ENCODE measurements at places on chromosomes 13 and 19. TPM values are rescaled to one million over a fixed set of nuclear protein-coding genes. Genes with fewer than 3 reads are reported as not detected.

DNA sequence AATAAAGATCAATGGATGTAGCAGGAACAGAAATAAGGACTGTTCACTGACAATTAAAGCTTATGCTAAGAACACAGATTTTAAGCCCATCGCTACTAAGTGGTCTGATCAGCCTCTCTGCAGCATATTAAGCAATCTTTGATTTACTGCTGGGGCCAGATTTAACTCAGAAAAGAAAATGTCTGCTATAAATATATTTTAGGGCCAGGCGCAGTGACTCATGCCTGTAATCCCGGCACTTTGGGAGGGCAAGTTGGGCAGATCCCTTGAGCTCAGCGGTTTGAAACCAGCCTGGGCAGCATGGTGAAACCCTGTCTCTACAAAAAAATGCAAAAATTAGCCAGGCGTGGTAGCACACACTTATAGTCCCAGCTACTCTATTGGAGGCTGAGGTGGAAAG is 43.0 kb downstream of the METTL21C start:
- DNase-seq: no peak
- H3K4me1 ChIP-seq: no peaks in the 10 kb centered on the region
- no peaks in the 10 kb centered on the region for H3K27me3 ChIP-seq
- no peak overlapping the region for H3K27ac ChIP-seq

DNA sequence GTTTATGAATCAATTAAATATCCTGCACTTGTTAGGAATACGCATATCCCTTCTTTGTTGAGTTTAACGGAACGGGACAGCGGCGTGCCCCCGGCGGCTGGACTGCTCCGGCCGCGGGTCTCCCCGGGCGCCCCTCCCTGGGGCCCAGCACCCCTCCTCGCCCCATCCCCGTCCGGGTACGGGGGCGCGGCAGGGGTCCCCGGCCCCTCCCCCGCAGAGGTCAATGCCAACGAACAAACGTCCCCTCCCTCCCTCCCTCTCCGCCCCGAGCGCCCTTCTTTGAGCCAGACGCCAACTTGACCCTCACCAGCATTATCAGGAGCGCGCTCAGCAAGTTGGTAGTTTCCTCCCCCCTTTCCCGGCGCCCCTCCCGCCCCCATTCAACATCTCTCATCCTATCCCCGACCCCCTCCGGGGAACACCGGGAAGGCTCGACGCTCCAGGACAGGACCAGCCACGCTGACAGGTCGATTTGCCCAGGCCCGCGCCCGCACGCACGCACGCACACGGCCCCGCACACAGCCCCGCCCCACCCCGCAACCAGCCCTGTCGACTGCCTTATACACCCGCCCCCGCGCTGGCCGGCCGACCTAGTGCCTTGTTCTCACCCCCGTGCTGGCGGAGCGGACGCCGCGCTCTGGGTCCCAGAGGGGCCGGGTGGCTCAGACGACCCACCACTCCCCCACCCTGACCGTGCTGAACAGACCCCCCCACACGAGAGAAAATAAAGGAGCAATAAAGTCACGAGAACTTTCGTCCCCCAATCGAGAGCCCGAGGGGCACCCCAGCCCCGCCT is 5.0 kb downstream of the LYL1 start:
- H3K4me3 ChIP-seq: peak overlapping the region; percentile 50
- no peaks in the 10 kb centered on the region for H3K36me3 ChIP-seq
- peak; percentile 91 for DNase-seq
- peaks cover 12% of the 10 kb centered on the region for H3K27me3 ChIP-seq
- peak overlapping the region; percentile 98 for H3K27ac ChIP-seq
- peaks cover 19% of the 10 kb centered on the region for H3K4me1 ChIP-seq

GRCh38 chr13:35292329-35292728 is 184.2 kb downstream of the MAB21L1 start:
- no peaks in the 10 kb centered on the region for H3K27me3 ChIP-seq
- H3K4me3 ChIP-seq: no peak overlapping the region
- H3K4me1 ChIP-seq: no peaks in the 10 kb centered on the region
- no peaks in the 10 kb centered on the region for H3K36me3 ChIP-seq
- DNase-seq: no peak

GRCh38 chr13:98766697-98767096 is 14.2 kb upstream of the SLC15A1 start:
- H3K27ac ChIP-seq: no peak overlapping the region
- H3K4me1 ChIP-seq: no peaks in the 10 kb centered on the region
- DNase-seq: no peak
- H3K4me3 ChIP-seq: no peak overlapping the region
- H3K36me3 ChIP-seq: no peaks in the 10 kb centered on the region

DNA sequence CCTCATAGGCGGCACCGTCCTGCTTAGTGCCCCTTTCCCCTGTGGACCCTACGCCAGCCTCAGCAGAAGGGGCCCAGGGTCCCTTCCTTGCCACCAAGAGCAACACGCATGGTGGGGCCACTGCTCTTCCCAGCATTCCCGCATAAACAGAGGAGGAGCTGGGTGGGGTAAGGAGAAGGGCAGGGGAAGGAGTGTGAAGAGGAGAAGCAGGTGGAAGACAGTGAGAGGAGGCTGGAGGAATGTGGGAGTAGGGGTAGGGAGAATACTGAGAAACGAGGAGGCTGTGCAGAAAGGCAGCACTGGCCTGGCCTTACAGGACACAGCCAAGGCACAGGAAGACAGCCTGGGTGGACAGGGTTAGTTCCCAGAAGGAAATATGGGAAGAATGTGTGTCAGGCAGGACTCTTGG is 43.9 kb downstream of the ZNF331 start:
- no peak overlapping the region for H3K4me3 ChIP-seq
- no peaks in the 10 kb centered on the region for H3K27me3 ChIP-seq
- no peak overlapping the region for H3K27ac ChIP-seq
- no peaks in the 10 kb centered on the region for H3K4me1 ChIP-seq
- no peak for DNase-seq

- H3K27me3 ChIP-seq: peaks cover 3% of the 10 kb centered on the region
- no peaks in the 10 kb centered on the region for H3K4me1 ChIP-seq
- H3K4me3 ChIP-seq: no peak overlapping the region
- no peaks in the 10 kb centered on the region for H3K36me3 ChIP-seq
- no peak overlapping the region for H3K27ac ChIP-seq
- DNase-seq: no peak
These were observed 68.3 kb upstream of the UBAC2 start for GRCh38 chr13:99132295-99132835.

DNA sequence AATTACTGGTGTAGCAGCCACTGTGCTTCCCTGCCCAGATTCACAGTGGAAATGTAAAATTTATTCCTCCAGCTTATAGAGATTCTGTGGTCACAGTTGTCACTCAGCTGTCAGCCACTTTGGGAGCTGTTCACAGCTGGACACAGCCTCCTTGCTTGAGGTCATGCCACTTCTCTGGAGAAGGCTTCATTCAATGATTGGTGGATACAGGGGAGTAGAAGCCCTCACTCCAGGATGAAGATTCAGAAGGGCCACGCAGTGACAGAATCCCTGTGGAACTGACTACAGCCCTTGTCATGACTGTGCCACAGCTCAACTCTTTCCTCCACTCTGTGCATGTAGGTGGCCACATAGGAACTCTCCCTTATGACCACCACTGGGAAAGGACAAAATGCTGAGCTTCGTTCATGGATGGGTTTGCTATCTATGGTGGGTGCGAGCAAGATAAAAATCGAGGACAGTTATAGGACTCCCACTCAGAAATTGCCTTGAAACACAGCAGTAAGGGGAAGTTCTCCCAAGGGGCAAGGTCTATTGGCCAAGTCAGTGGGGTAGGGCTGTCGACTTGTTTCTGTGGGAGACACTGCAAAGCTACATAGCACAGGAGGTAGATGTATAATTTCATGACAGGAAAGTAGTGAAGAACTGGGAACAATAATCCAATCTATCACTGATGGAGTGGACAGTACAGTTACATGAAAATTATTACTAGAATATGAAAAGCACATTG is 98.7 kb downstream of the CCNA1 start:
- H3K4me1 ChIP-seq: peaks cover 4% of the 10 kb centered on the region
- no peaks in the 10 kb centered on the region for H3K36me3 ChIP-seq
- no peak overlapping the region for H3K4me3 ChIP-seq
- DNase-seq: no peak
- H3K27ac ChIP-seq: no peak overlapping the region

DNA sequence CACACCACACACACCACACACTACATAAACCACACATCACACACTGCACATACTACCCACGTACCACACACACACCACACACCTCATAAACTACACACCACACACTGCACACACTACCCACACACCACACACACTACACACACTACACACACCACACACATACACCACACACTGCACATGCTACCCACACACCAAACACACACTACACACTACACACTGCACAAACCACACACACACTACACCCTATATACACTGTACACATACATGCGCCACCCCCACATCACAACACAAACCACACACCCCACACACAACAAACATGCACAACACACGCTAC is 5.5 kb downstream of the MAG start:
- DNase-seq: no peak
- H3K27ac ChIP-seq: no peak overlapping the region
- H3K36me3 ChIP-seq: no peaks in the 10 kb centered on the region
- no peaks in the 10 kb centered on the region for H3K4me1 ChIP-seq

GRCh38 chr19:4722671-4723594 is 709 bp downstream of the DPP9 start:
- peak overlapping the region; percentile 82 for H3K27ac ChIP-seq
- no peaks in the 10 kb centered on the region for H3K27me3 ChIP-seq
- H3K4me3 ChIP-seq: peak overlapping the region; percentile 91

GRCh38 chr13:78364711-78365110 is 238.6 kb downstream of the POU4F1 start:
- no peaks in the 10 kb centered on the region for H3K4me1 ChIP-seq
- no peak overlapping the region for H3K27ac ChIP-seq
- no peaks in the 10 kb centered on the region for H3K27me3 ChIP-seq
- DNase-seq: no peak
- no peaks in the 10 kb centered on the region for H3K36me3 ChIP-seq
- no peak overlapping the region for H3K4me3 ChIP-seq

GRCh38 chr13:41622432-41623429 is 165.4 kb downstream of the RGCC start:
- no peak overlapping the region for H3K4me3 ChIP-seq
- H3K4me1 ChIP-seq: no peaks in the 10 kb centered on the region
- H3K27me3 ChIP-seq: no peaks in the 10 kb centered on the region
- no peaks in the 10 kb centered on the region for H3K36me3 ChIP-seq
- peak overlapping the region; percentile 53 for H3K27ac ChIP-seq
- DNase-seq: no peak

GRCh38 chr19:41297628-41298347 is 12.2 kb upstream of the CCDC97 start:
- H3K36me3 ChIP-seq: peaks cover 96% of the 10 kb centered on the region
- no peak overlapping the region for H3K4me3 ChIP-seq
- H3K27me3 ChIP-seq: no peaks in the 10 kb centered on the region
- no peak for DNase-seq
- peaks cover 63% of the 10 kb centered on the region for H3K4me1 ChIP-seq

GRCh38 chr13:101649488-101650126 is 197.1 kb downstream of the ITGBL1 start:
- H3K36me3 ChIP-seq: no peaks in the 10 kb centered on the region
- no peaks in the 10 kb centered on the region for H3K4me1 ChIP-seq
- DNase-seq: no peak
- no peak overlapping the region for H3K27ac ChIP-seq

DNA sequence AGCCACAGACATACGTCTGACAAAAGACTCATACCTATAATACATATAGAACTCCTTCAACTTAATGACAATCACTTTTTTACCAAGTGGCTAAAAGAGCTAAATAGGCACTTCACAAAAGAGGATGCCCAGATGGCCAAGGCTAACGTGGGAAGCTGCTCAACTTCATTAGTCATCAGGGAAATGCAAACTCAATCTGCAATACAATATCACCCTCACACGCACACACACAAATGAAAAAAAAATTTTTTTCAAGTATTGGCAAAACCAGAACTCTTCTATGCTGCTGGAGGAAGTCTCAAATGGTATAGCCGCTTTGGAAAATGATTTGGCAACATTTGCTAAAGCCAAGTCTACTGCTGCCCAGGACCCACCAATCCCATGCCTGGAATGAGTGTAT is 14.6 kb upstream of the DNMT1 start:
- no peak overlapping the region for H3K4me3 ChIP-seq
- no peak for DNase-seq
- H3K27ac ChIP-seq: no peak overlapping the region
- peaks cover 3% of the 10 kb centered on the region for H3K4me1 ChIP-seq
- H3K27me3 ChIP-seq: no peaks in the 10 kb centered on the region

- peaks cover 36% of the 10 kb centered on the region for H3K4me1 ChIP-seq
- no peaks in the 10 kb centered on the region for H3K36me3 ChIP-seq
- no peak overlapping the region for H3K27ac ChIP-seq
These were observed 26.9 kb downstream of the SIPA1L3 start for GRCh38 chr19:37933937-37934358.

DNA sequence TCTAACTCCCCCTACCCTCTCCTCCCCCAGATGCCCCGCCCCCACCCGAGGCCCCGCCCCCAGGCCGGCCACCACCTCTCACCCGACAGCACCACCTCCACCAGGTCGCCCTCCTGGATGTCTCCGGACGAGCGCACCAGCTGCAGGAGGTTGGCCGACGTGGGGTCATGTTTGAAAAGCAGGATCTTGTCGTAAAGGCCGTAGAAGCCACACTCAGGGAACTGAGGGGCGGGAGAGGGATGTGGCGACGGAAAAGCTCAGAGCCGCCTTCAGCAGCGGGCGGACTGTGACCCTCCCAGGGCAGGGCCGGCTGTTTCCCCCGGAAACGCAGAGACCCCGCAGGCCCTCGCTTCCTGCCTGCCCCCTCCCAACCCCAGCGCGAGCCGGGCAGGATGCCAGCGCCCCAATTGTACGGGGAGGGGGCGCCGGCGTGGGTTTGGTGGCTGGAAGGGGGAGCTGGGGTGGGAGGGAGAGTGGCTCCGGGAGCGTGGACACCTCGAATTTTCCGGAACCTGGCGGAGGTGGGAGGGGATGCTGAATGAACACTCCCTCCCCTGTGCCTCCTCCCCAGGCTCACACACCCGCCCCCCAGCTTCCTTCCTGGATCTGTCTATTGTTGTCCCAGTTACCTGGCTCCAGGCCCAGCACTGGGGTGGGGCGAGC is 3.0 kb downstream of the PRKD2 start:
- peak overlapping the region; percentile 59 for H3K4me3 ChIP-seq
- DNase-seq: peak; percentile 87
- peaks cover 38% of the 10 kb centered on the region for H3K4me1 ChIP-seq

Gene CCDC70
- not detected for total RNA-seq

Gene ZNF235
- total RNA-seq: 5.2 TPM

Gene DMKN
- total RNA-seq: 136 TPM

Gene UCHL3
- 22.8 TPM for total RNA-seq

Gene PRR19
- total RNA-seq: 1.1 TPM

Gene ZNF358
- total RNA-seq: 47.6 TPM

Gene PEAK3
- total RNA-seq: 8.5 TPM

Gene DCT
- total RNA-seq: not detected

Gene LILRB2
- 54.9 TPM for total RNA-seq

Data from left lung (tissue), 14 donors.